ENCODE measurements at places on chromosomes 5 and 9. TPM values are rescaled to one million over a fixed set of nuclear protein-coding genes. Genes with fewer than 3 reads are reported as not detected.

The PCDHA13 gene
- 1.3 TPM for total RNA-seq

The DCANP1 gene
- not detected for total RNA-seq

The MEIKIN gene
- not detected for total RNA-seq

The CEL gene
- total RNA-seq = 10.5 TPM

The SPATA9 gene
- total RNA-seq = not detected

The LCN10 gene
- total RNA-seq = 8.8 TPM

The ISL1 gene
- total RNA-seq = not detected

The RNF180 gene
- total RNA-seq = 6.0 TPM

The C5orf58 gene
- not detected for total RNA-seq

The ACER2 gene
- 11.7 TPM for total RNA-seq

The RNF20 gene
- 28.5 TPM for total RNA-seq

The TAF11L10 gene
- not detected for total RNA-seq

The SMIM33 gene
- not detected for total RNA-seq

The LARP1 gene
- total RNA-seq = 142 TPM

The SNCAIP gene
- total RNA-seq = 8.1 TPM

The ARSI gene
- total RNA-seq = 7.5 TPM

The FOXD4L5 gene
- 0.21 TPM for total RNA-seq

The MAT2B gene
- total RNA-seq = 30.2 TPM

The GALNT12 gene
- 2.4 TPM for total RNA-seq

The SLC9A3 gene
- total RNA-seq = 32.7 TPM

The HMCN2 gene
- total RNA-seq = 0.90 TPM

The SLC34A1 gene
- not detected for total RNA-seq

The IFNB1 gene
- not detected for total RNA-seq

The LCN9 gene
- total RNA-seq = not detected

The TMEFF1 gene
- 0.42 TPM for total RNA-seq

The FAM81B gene
- not detected for total RNA-seq

The ALDH1A1 gene
- total RNA-seq = 86.4 TPM

Data from tibial nerve (tissue), 4 donors.